ENCODE measurements at places on chromosomes 13 and 19. TPM values are rescaled to one million over a fixed set of nuclear protein-coding genes. Genes with fewer than 3 reads are reported as not detected.

RPS5 gene
- 754 TPM for total RNA-seq

LRG1 gene
- 22.8 TPM for total RNA-seq

LCP1 gene
- total RNA-seq = 35.1 TPM

NLRP5 gene
- total RNA-seq = not detected

SIGLECL1 gene
- not detected for total RNA-seq

CHAMP1 gene
- 16.1 TPM for total RNA-seq

MYO16 gene
- not detected for total RNA-seq

GAPDHS gene
- not detected for total RNA-seq

CYP4F12 gene
- total RNA-seq = 70.5 TPM

CFAP97D2 gene
- not detected for total RNA-seq

F2RL3 gene
- 0.38 TPM for total RNA-seq

IL12RB1 gene
- total RNA-seq = 4.0 TPM

Data from mucosa of descending colon (tissue), 3 donors.